Activated T-helper 1 cell treated with anti-CD3 and anti-CD28 coated beads, Interleukin-12 subunit alpha, Interleukin-12 subunit beta, Interleukin-2, Interleukin-4 antibody, amounts not matched to agents 30 ng/mL and 10 ng/mL and 1 ng/mL, durations not matched to agents 14 hours and 24 hours and 36 hours (primary cell): ENCODE measurements at places on chromosomes 5 and 9. TPM values are rescaled to one million over a fixed set of nuclear protein-coding genes. Genes with fewer than 3 reads are reported as not detected.
A peak's percentile ranks its signal among the peaks of the same experiment; 100 is the strongest.

DNA sequence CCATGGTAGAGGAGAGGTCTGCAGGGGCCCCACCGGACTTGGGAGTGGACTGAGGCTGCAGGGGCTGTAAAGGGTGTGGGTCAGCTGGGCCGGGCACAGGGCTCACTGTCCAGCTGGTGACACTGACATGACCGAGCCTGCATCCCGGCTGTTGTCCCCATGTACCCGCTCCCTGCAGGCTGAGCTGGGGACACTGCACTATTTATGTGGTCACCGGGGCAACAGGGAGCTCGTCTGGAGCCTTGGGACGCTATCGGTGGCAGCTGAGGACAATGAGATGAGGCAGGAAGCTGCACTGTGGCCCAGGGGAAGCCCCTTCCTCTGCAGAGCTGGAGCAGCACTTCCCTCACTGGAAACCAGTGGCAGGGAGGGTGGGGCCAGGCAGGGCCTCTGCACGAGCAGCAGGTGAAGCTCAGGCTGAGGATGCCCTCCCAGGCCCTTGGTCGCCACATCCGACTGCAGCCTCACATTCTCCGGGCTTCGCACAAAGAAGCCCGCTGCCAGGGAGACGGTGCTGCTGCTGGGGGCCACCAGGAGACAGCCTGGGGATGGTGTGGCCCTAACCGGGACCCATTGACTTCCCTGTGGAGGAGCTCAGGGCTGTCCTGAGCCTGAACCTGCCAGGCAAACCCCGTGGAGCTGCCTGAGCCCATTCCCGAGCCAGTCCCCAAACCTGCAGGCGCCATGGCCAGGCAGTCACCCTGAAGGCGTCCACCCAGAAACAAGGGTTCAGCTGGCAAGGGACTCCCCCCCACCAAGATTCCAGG lies 26.4 kb downstream of the ZDHHC11B start:
- DNase-seq: no peak
- no peak overlapping the region for H3K4me3 ChIP-seq
- H3K27me3 ChIP-seq: peaks cover under 1% of the 10 kb centered on the region
- H3K4me1 ChIP-seq: peaks cover 5% of the 10 kb centered on the region

DNA sequence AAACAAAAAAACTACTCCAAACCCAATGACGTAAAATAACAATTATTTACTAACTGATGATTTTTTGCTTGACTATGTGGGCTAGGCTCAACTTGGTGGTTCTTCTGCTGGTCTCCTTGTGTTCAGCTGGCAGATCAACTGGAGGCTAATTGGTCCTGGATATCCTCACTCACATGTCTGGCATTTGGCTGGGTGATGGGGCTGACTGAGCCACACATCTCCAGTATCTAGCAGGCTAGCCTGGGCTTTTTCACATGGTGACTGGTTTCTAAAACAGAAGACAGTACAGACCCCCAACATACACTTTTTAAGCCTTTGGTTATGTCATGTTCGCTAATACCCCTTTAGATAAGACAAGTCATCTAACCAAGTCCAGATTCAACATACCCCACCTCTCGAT lies 104.7 kb upstream of the PRRC1 start:
- no peak overlapping the region for H3K27ac ChIP-seq
- H3K4me1 ChIP-seq: peaks cover 15% of the 10 kb centered on the region
- peaks cover 8% of the 10 kb centered on the region for H3K27me3 ChIP-seq
- H3K36me3 ChIP-seq: no peaks in the 10 kb centered on the region
- no peak overlapping the region for H3K4me3 ChIP-seq

DNA sequence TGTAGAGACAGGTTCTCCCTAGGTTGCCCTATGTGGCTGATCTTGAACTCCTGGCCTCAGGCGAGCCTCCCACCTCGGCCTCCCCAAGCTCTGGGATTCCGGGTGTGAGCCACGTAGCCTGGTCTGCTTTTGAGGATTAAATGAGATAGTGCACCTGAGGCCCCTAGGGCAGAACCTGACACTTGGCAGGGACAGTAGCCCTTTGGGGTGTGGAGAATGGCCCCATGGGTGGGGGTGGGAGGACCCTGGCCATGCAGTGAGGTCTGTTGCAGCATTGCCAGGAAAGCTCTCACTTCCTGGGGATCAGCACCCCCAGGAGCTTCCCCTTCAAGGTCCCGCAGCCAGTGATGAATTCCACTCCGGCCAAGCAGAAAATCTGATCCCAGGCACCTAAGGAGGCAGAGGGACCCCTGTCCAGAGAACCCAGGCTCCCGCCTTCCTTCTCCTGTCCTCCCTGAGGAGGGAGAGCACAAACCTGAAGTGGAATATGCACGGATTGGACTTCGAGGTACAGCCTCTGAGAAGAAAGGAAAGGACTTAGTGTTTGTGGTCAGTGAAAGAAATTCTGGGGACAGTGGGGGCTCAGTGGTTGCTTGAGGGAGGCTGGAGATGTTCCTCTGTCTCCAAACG lies 73.9 kb upstream of the UNC5A start:
- H3K36me3 ChIP-seq: no peaks in the 10 kb centered on the region
- no peak overlapping the region for H3K4me3 ChIP-seq
- H3K27ac ChIP-seq: no peak overlapping the region
- peaks cover 32% of the 10 kb centered on the region for H3K27me3 ChIP-seq

- no peak overlapping the region for H3K27ac ChIP-seq
- H3K27me3 ChIP-seq: peaks cover 18% of the 10 kb centered on the region
- H3K4me1 ChIP-seq: no peaks in the 10 kb centered on the region
Observed at GRCh38 chr5:36060420-36060887, 6.2 kb downstream of the UGT3A2 start.

The ECM2 gene
- total RNA-seq: not detected in 2 replicates

DNA sequence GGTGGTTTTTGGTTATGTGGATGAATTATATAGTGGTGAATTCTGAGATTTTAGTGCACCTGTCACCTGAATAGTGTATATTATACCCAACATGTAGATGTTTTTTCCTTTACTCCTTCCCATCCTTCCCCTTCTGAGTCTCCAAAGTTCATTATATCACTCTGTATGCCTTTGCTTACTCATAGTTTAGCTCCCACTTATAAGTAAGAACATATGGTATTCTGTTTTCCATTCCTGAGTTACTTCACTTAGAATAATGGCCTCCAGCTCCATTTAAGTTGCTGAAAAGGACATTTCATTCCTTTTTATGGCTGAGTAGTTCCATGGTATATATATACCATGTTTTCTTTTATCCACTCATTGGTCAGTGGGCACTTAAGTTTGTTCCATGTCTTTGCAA lies 161.6 kb upstream of the CD180 start:
- no peaks in the 10 kb centered on the region for H3K36me3 ChIP-seq
- H3K4me3 ChIP-seq: no peak overlapping the region
- DNase-seq: no peak
- H3K4me1 ChIP-seq: peaks cover 9% of the 10 kb centered on the region

DNA sequence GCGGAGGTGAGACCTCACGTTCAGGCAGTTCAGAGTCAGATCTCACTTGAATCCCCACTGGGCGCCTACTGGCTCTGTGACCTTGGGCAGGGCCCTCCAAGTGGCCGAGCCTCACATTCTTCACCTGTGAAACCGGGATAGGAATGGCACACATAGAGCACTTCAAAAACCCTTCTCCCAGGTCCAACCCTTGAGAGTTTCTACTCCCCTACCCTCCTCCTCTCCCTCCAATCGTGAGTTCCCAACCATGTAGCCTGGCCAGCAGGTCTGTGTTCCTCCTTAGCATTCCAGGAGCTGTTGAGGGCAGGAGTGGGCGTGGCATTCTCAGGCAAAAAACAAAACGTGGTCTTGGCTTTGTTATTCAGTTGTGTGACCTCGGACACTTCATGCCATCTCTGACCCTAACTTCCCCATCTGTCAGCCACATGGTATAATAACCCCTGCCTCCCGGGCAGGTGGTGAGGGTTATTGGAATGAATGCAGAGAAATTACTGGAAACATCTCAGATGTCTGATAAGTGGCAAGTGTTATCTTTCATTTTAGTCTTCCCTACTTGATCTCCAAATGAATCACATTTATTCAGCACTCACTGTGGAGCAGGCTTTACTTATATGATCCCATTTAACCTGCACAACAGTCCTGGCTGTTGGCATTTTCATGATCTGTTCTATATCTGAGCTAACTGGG lies 112.8 kb upstream of the BOD1 start:
- H3K27ac ChIP-seq: no peak overlapping the region
- H3K27me3 ChIP-seq: peaks cover 2% of the 10 kb centered on the region
- no peaks in the 10 kb centered on the region for H3K4me1 ChIP-seq

- DNase-seq: no peak
- no peaks in the 10 kb centered on the region for H3K36me3 ChIP-seq
- peaks cover 20% of the 10 kb centered on the region for H3K4me1 ChIP-seq
Observed at GRCh38 chr9:518540-518939, 303.9 kb downstream of the DOCK8 start.

The MAMDC4 gene
- 18.2 and 23.6 TPM in 2 replicates for total RNA-seq

- no peaks in the 10 kb centered on the region for H3K4me1 ChIP-seq
- DNase-seq: no peak
- H3K27me3 ChIP-seq: peaks cover 4% of the 10 kb centered on the region
- no peaks in the 10 kb centered on the region for H3K36me3 ChIP-seq
Observed at GRCh38 chr5:87754009-87754757, 341.5 kb upstream of the CCNH start.

The APBA1 gene
- total RNA-seq: 2.4 and 3.5 TPM in 2 replicates

DNA sequence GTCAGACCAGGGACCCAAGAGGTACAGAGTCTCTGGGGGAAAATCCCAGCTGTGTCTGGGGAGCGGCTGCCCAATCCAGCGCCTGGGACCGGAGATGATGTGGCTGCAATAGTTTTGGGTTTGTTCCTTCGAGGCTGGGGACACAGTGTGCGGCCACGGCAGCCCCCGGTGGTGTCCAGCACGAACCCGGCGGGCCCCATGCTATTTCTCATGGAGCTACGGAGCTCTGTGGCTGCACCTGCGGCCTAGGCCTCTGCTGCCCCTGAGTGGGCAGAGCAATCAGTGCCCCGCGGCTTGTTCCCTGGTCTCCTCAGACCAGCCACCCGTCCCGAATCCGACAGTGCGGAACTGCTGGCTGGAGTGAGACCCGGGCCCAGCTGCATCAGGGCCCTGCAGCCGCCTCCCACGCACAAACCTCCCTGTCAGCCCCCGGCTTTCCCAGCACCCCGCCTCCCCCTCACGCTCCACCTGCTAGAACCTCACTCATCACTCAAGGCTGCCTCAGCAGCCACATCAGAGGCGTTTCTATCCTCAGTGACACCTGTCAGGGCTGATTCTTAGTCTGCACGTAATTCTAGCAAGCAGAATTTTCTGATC lies 29.0 kb downstream of the SARDH start:
- peaks cover 5% of the 10 kb centered on the region for H3K4me1 ChIP-seq
- H3K4me3 ChIP-seq: no peak overlapping the region
- no peak overlapping the region for H3K27ac ChIP-seq
- peaks cover 5% of the 10 kb centered on the region for H3K27me3 ChIP-seq
- DNase-seq: no peak

DNA sequence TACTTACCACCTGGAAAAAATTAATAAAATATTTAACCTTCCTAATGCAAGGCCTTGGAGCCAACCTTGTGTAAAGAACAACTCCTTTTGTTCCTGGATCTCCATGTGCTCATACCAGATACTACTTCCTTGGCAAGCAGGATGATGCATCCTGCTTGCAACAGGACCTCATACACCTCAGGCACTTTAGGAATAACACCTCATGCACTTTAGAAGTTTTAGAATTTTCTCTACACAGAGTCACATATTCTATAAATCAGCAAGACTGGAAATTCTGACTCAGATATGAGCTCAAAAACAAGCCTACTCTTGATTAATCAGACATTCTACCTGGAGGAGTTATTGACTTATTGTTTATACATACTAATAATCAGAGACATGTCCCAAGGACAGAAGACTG lies 209.6 kb upstream of the CDH10 start:
- H3K27me3 ChIP-seq: no peaks in the 10 kb centered on the region
- no peak for DNase-seq
- H3K36me3 ChIP-seq: no peaks in the 10 kb centered on the region
- no peaks in the 10 kb centered on the region for H3K4me1 ChIP-seq

The CD14 gene
- 0.29 and 0.62 TPM in 2 replicates for total RNA-seq

The ISL1 gene
- not detected in 2 replicates for total RNA-seq

GRCh38 chr9:126745574-126746411 lies 59.0 kb upstream of the ZBTB43 start:
- peaks cover 38% of the 10 kb centered on the region for H3K4me1 ChIP-seq
- H3K4me3 ChIP-seq: no peak overlapping the region
- H3K36me3 ChIP-seq: no peaks in the 10 kb centered on the region
- peak overlapping the region; percentile 57 for H3K27ac ChIP-seq
- no peak for DNase-seq

DNA sequence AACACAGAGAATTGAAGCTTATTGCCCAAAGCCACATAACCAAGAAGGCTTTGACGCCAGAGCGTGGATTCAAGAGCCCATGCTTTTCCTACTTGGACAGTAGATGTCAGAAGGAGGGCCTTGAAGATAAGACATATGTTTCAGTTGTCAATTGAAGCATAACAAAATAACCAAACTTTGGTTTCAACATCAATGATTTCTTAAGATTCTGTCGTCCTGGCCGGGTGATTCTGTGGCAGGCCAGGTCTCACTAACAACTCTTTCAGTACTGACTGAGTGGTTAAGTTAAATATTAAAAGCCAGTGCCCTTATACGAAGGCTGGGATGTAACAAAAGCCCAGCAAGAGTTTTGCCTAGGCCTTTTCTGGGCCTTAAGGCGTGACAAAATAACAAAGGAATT lies 94.0 kb downstream of the RCL1 start:
- no peak for DNase-seq
- no peaks in the 10 kb centered on the region for H3K27me3 ChIP-seq
- H3K36me3 ChIP-seq: peaks cover 3% of the 10 kb centered on the region

- H3K27ac ChIP-seq: no peak overlapping the region
- DNase-seq: no peak
- no peaks in the 10 kb centered on the region for H3K27me3 ChIP-seq
- peaks cover 1% of the 10 kb centered on the region for H3K36me3 ChIP-seq
- H3K4me1 ChIP-seq: no peaks in the 10 kb centered on the region
Observed at GRCh38 chr5:81895307-81895706, 76.5 kb upstream of the ATG10 start.

The RABEPK gene
- total RNA-seq: 32.8 and 33.1 TPM in 2 replicates

GRCh38 chr5:116746668-116747067 lies 172.0 kb upstream of the SEMA6A start:
- H3K27ac ChIP-seq: no peak overlapping the region
- no peaks in the 10 kb centered on the region for H3K4me1 ChIP-seq
- no peak overlapping the region for H3K4me3 ChIP-seq
- no peak for DNase-seq
- H3K36me3 ChIP-seq: no peaks in the 10 kb centered on the region
- no peaks in the 10 kb centered on the region for H3K27me3 ChIP-seq

DNA sequence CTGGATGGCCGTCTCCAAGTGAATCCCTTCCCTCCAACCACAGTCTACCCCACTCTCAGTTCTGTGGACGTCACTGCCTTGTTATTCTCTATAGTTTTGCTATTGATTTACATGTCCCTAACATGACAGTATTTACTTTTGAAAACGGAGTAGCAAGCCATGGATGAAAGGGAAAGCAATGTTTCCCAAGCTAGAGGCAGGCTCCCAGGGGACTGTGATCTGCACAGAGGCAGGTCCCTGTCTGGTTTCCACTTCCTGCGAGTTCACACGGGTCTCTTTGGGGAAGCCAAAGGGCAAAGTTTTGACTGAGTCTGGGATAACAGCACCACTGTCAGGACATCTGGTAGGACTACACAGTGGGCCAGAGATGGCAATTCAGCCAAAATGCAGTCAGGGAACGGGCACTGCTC lies 12.7 kb downstream of the C9orf153 start:
- no peak overlapping the region for H3K4me3 ChIP-seq
- H3K27ac ChIP-seq: no peak overlapping the region
- H3K27me3 ChIP-seq: peaks cover 9% of the 10 kb centered on the region
- H3K4me1 ChIP-seq: no peaks in the 10 kb centered on the region
